ENCODE measurements at places on chromosomes 7 and 10. TPM values are rescaled to one million over a fixed set of nuclear protein-coding genes. Genes with fewer than 3 reads are reported as not detected.

GRCh38 chr10:77226452-77226851, 411.2 kb downstream of the KCNMA1 start:
- no peak for DNase-seq

DNA sequence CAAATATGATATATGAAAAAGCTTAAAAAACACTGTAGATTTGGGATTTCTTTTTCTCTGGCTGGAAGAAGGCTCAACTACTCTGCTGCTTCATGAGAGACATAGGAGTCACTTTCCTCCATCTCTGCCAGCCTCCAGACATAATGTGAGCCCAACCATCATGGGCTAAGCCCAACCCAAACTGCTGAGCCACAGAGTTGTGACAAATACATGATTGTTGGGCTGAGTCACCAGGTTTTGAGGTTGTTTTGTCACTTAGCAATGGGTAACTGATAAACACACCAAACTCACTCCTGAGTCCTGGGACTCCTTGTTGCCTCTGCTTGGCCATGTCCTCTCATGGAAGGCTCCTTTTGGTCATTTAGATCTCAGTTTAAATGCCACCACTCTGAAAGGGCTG, 381.8 kb upstream of the FZD8 start:
- peak; percentile 31 for DNase-seq

- DNase-seq: peak; percentile 70
Measured at GRCh38 chr10:63671317-63671937, 150.2 kb downstream of the REEP3 start.

- no peak for DNase-seq
Measured at GRCh38 chr10:22856444-22857074, 71.3 kb upstream of the ARMC3 start.

The GJD4 gene
- not detected for total RNA-seq

- DNase-seq: no peak
Measured at GRCh38 chr7:1569016-1569415, 816 bp downstream of the PSMG3 start.

DNA sequence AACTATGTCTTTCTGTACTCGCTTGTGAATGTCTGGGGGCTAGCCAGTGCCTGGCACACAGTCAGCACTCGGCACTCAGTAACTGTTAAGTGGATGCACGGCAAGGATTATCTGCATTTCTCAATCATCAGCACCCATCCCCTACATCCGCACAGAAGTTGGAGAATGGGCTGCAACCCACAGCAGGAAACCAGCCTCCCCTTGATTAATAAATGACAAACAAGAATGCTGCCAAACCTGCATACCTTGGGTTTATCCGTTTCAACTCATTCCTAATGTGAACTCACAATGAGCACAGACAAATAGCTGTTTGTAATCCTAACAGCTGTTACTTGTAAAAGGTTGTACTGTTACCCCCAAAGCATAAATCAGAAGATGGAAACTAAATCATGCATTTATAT, 28.9 kb downstream of the PPP1R3C start:
- no peak for DNase-seq
